ENCODE measurements at places on chromosomes 7 and 10.

DNA sequence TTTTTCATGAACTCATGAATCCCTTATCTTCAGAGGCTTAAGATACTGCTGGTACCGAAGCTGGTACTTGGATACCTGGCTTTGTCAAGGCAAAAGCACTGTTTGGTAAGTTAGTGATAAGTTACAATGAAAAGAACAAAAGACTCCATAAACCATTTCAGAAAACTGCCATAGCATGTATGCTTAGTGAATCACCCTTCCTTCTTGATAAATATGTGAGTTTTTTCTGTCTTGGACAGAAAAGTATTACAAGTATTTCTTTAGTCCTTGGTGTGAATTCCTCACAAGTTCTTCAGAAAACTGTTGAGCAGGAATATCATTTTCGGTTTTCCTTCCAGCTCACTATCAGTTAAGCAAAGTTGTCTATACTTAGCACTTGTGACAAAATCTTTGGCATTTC lies 25.6 kb downstream of the PUS7 start:
- DNase-seq: no peak

- no peak for DNase-seq
These were observed 762.8 kb downstream of the GATA3 start for GRCh38 chr10:8817299-8817698.

- DNase-seq: no peak
These were observed 51.9 kb downstream of the SORBS1 start for GRCh38 chr10:95509251-95509650.

GRCh38 chr7:30238721-30239441 lies 45.5 kb upstream of the ZNRF2 start:
- no peak for DNase-seq

Data from stimulated activated CD4-positive, alpha-beta T cell treated with anti-CD3 and anti-CD28 coated beads, Interleukin-4, amount 100 ng/mL, for 4 hours (primary cell).